Fibroblast of upper back skin (primary cell): ENCODE measurements at places on chromosomes 16 and 17.
A peak's percentile ranks its signal among the peaks of the same experiment; 100 is the strongest.

GRCh38 chr16:57732037-57732436 lies 3.5 kb upstream of the KATNB1 start:
- DNase-seq: no peak

DNA sequence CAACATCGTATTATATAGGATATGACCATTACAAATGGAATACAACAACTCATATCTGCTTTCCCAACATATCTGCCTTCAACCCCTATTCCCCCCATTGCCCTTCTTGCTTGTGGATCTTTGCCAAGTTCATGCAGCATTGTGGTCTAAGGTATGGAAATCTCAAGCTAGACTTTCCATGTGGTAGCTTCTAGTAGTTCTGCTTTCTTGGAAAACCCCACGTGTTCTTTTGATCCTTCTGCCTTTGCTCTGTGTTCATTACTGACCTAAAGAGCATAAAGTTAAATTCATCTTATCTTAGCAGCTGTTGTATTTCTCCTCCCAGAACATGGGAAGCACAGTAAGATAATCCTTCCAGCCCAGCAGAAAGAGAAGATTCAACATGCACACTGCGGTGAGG lies 202.0 kb upstream of the SALL1 start:
- DNase-seq: no peak

GRCh38 chr16:1279945-1280589 lies 24.2 kb downstream of the TPSD1 start:
- DNase-seq: no peak

GRCh38 chr17:31446195-31446967 lies 54.9 kb downstream of the RAB11FIP4 start:
- DNase-seq: no peak

- peak; percentile 94 for DNase-seq
These were observed 245.9 kb downstream of the XYLT1 start for GRCh38 chr16:17224879-17225281.

DNA sequence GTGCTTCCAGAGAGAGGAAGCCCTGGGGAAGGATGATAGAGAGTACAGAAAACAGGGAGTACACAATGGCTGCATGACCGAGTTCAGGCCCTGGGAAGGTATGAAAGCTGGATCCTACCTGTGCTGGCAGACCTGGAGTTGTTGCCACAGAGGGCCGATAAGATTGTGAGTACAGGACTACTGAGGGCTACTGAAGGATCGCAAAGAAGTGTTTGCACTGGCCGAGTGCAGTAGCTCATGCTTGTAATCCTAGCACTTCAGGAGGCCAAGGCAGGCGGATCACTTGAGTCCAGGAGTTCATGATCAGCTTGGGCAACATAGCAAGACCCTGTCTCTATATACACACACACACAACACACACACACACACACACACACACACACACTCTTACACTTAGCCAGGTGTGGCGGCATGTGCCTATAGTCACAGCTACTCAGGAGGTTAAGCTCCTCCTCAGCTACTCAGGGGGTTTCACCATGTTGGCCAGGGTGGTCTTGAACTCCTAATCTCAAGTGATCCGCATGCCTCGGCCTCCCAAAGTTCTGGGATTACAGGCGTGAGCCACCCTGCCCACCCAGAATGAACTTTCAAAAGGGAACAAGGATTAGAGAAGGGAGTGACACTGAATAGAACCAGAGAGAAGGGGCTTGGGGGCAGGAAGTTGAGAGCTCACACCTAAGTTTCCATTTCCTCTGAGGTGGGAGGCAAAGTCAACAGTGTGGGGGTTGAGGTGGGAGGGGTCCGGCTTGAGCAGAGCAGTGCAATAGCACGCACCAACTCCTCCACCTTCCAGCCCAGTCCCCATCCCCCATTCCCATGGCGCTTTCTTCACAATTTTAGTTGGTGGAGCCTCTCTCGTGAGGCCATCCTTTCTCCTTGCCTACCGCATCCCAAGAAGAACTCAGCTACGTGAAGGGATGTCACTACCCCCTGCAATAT lies 7.5 kb downstream of the SCIMP start:
- DNase-seq: no peak

GRCh38 chr17:37521821-37522220 lies 32.1 kb downstream of the DUSP14 start:
- no peak for DNase-seq

GRCh38 chr17:65013613-65014391 lies 42.7 kb downstream of the GNA13 start:
- peak; percentile 87 for DNase-seq

DNA sequence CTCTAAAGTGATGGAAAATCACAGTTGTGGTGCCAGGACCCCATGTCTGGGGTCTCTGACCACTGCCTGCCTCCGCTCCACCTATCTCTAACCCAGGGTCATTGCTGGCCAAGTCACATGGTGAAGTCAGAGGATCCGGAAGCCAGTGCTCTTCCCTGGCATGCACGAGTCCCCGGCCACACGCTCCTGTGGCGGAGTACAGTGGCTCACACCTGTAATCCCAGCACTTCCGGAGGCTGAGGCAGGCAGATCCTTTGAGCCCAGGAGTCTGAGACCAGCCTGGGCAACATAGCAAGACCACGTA lies 21.5 kb upstream of the RBFOX3 start:
- DNase-seq: no peak
